ENCODE measurements at places on chromosomes 3 and 15.

DNA sequence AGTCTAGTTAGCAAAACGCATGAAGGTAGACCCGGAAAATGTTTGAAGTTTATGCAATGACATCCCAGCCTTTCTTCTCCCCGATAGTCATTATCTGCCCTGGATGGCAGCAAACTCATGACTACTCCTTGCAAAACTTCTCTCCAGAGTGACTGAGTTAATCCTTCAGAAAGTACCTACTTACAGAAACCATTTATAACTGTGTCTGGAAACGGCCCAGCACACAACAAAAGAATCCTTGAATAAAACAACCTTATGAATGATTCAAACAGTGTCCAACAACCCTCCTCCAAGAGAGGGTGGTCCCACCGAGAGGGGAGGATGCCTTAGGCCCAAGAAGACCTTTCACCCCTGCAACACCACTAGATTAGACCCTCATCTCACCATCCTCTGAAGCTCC lies 14.2 kb downstream of the ST8SIA2 start:
- DNase-seq = no peak

- DNase-seq = no peak
Observed at GRCh38 chr15:94131875-94132274, 99.5 kb upstream of the MCTP2 start.

GRCh38 chr3:32412887-32413286 lies 21.2 kb downstream of the CMTM7 start:
- DNase-seq = no peak

DNA sequence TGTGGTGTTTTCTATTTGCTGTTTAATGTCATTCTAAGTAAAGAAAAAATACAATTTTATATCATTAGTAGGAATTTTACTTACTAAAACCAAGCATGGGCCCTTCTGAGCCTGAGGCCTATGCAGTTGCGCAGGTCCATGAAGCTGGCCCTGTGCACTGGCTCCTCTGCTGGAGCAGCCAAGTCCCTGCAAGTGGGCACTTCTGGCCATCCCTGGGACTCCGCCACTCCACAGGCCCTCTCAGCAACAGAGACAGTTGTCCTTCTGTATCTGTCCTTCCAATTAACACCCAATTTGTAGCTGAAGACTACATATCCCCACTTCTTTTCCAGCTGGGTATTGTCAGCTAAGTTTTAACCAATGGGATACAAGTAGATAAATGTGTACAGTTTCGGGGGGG lies 49.9 kb upstream of the RYK start:
- DNase-seq = no peak

- DNase-seq = no peak
Observed at GRCh38 chr15:23565395-23566070, at the start of gene MKRN3. Gene MKRN3 (plus strand): TSS chr15:23565674. CDS start chr15:23565783, 109 bp downstream.

- DNase-seq = no peak
Observed at GRCh38 chr15:89591834-89592233, 16.6 kb downstream of the TICRR start.

DNA sequence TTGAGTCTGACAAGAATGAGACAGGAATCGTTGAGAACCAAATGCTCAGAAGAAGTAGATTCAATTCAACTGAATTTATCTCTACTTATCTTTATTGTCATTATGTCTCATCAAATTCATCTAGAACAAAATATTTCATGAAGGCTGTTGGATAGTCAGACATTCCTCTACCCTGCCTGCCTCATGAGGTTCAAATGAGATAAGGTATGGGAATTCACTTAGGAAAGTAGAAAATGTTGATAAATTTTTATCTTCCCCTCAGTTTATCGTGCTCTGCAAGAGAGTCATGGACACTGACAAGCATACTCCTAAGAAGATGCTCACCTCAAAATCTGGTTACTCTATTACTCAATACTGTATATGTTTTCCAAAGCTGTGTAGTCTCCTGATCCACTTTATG lies 149.7 kb upstream of the CDIN1 start:
- DNase-seq = no peak
